ENCODE measurements at places on chromosomes 6 and 20.

DNA sequence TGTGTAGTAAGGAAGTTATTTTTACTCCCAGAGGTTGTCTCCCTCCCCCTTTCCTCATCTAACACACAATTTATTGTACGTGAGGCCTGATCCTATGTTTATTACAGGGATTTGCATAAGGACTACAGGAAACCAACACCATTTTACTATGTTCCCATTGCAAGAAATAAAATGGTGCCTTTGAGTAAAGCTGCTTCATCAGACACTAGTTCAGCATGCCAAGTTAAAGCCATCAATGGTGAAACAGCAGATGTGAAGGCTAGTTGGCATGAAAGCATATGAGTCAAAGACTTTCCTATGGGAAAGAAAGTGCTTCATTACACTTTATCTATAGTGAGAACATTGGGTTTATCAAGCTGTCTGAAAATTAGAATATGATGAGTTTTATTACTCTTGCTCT, 543.0 kb downstream of the GRIK2 start:
- DNase-seq: no peak

DNA sequence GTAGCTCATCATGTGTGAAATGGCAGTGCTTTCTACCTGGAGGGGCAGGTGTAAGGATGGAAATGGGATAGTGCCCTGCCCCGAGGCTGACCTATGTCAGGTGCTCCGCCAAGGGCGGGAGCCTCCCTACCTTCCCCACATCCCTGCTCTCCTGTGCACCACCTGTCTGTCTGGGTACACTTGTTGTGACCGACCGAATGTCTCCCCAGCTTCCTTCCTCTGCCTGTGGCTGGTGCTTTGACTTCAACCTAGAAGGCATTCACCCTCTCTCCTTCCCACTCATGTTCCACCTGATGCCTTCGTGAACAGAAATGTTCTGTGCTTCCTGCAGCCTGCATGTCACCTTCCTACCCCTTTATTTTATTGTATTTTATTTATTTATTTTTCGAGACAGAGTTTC, 114.8 kb downstream of the SCML4 start:
- no peak for DNase-seq

DNA sequence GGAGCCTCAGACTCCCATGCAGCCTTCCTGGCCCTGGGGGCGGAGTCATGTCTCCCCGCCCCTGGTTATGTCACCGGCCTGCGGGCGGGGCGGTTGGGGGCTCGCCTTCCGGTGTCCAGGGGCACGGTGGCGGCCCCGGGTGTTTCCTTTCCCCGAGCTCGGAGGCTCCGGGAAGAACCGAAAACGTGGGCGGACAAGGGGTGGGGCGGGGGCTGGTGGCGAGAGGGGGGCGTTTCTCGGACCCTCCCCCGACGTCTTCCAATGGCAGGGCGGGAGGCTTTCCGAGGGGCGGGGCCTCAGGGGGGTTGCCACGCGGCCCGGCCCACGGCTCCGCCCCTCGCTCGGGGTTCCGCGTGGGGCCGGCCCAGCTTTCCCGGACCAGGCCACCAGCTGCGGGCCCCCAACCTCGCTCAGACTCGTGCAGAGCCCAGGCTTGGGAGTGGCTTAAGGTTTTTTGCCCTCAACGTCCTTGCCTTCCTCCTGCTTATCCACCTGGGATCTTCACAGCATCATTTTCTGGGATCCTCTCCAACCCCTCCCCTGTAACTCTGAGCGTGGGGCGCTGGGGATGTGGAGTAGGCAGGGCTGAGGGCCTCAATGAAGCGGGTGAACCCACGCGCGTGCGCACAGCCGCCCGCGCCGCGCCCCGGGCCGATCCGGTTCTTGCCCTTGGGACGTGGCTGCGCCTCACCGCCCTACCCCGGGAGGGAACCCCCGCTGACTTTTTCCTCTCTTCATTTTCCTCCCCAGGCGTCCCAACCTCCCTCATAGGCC, 2.1 kb upstream of the NRN1 start:
- DNase-seq: no peak

DNA sequence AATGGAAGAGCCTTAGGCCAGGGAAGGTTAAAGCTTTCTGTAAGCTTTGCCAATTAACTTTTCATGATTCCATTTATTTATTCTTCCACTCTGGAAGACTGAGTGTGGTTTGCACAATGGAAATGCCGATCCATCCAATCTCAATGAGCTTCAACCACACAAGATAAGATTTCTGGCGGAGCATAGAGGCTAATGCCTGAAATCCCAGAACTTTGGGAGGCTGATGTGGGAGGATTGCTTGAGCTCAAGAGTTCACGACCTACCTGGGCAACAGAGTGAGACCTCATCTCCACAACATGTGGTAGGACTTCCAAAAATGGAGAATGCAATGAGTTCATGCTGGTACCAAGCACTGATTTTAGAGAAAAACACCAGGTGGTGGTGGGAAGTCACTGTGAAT, 6.2 kb downstream of the ENPP1 start:
- no peak for DNase-seq

DNA sequence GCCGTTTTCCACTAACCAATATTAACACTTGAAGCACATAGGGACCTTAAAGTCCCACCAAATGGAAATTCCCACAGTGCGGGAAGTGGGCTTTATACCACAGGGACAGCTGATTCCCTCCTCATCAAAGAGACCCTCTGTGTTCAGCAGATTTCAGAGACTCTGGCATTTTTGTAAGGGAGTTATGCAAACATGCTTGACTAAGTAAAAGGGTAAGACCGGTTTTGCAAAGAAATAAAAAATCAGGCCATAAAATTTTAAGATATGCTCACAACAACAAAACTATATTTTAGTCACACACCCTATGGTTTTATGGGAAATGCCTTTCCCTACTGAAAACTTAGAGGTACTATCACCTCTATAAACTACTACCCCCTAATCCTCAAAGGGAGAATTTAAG, 45.4 kb upstream of the SPTLC3 start:
- DNase-seq: no peak

DNA sequence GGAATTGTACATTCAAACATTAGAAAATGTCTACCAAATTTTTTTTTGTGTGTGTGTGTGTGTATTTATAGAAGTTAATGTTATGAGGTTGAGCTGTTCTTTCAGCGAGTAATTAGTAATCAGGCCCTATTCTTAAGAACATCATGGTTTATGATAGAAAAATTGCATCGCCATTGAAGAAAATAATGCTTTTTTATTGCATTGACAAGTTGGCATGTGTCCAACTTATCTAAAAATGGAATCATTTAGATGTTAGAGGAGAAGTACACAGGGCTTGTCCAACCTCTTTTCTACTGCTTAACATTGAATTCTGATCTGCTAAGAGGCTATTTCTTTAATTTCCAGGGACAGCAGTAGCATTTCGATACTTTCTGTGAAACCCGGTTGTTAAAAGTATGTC, 61.6 kb upstream of the ADGRG6 start:
- DNase-seq: no peak

DNA sequence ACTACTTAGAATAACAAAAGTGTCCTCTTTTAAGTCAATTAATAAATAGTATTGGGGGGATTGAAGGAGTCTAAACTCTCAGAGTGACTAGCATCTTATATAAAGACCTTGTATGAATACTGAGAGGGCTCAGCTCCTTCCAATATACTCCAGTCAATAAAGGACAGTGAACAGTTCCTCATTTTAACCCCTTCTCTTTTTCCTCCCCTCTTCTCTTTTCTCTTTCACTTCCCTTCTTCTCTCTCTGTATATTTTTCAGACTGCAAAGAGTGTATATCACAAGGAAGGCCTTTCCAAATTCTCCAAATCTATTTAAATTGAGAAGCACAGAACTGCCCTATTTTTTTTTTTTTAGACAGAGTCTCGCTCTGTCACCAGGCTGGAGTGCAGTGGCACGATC, 99.5 kb downstream of the CD164 start:
- no peak for DNase-seq

GRCh38 chr6:43682724-43683429, 4.7 kb downstream of the MRPS18A start:
- no peak for DNase-seq

GRCh38 chr20:62219992-62220665, at the start of gene HRH3:
Gene HRH3, minus strand, starts transcription at chr20:62220278. Its CDS starts 308 bp downstream, at chr20:62219970.
- DNase-seq: peak; percentile 26

Data from choroid plexus epithelial cell (primary cell).